Inflammatory macrophage treated with lipopolysaccharide for 4 hours (primary cell): ENCODE measurements at places on chromosomes 1 and 21.

DNA sequence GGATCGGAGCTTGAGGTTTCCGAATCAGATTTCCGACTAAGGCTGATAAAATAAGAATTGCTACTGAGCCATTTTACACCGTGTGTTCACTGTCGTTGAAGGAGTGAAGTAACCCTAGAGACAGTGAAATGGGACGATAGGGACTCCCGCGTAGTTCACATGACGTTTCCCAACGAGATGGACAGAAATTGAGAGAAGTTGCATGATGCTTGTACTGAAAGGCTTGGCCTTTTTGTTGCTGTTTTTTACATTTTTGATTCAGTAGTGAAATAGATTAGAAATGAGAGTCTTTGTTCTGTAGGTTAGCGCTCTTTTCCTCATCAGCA lies 1.2 kb downstream of the KHDRBS1 start:
- DNase-seq: no peak

- no peak for DNase-seq
Measured at GRCh38 chr21:46094401-46095082, 3.4 kb upstream of the COL6A2 start.

GRCh38 chr1:80385650-80386049 lies 1379.1 kb upstream of the ADGRL4 start:
- no peak for DNase-seq

DNA sequence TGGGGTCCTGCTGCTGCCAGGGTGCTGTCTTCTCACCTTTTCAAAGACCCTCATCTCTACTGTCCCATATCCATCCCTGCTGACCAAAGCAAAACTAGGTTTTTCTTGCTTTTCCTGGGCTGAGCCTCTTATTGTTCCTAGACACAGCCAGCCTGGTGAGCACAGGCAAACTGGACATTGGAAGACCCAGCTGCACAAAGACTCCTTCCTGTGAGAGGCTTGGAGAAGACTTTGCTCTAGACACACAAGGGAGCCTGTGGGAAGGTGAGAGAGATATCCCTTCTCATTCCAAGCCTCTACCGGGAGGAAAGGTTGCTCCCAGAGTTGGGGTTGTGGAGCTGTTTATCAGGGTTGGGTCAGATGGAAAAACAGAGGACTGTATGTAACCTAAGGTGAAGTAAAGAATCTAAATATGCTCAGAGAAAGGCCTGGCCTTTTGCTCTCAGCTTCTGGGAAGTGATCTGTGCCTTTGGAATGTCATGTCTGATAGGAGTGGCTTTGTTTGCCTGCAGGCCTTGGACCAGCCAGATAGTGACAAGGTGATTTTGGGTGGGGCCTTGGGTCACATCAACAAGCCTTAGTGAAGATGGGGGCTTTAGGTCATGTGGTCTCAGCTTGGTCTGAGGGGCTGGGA lies 87.6 kb upstream of the RUNX1 start:
- no peak for DNase-seq

DNA sequence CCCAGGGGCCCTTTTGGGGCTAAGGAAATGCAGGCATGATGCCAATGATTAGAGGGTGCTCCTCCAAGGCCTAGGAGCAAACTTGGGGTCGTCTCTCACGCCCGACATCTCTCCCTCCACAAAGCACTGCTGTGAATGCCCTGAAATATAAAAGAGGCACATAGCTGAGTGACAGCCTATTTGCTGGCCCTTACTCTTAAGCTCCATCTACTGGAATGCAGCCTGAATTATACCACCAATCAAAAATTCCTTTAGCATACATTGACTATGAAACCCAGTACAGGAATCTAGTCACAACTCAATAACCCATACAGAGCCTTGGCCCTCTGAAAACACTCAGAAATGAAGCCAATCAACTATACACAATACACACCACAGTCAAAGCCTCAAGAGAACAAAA lies 105.5 kb downstream of the LRIG2 start:
- DNase-seq: no peak

DNA sequence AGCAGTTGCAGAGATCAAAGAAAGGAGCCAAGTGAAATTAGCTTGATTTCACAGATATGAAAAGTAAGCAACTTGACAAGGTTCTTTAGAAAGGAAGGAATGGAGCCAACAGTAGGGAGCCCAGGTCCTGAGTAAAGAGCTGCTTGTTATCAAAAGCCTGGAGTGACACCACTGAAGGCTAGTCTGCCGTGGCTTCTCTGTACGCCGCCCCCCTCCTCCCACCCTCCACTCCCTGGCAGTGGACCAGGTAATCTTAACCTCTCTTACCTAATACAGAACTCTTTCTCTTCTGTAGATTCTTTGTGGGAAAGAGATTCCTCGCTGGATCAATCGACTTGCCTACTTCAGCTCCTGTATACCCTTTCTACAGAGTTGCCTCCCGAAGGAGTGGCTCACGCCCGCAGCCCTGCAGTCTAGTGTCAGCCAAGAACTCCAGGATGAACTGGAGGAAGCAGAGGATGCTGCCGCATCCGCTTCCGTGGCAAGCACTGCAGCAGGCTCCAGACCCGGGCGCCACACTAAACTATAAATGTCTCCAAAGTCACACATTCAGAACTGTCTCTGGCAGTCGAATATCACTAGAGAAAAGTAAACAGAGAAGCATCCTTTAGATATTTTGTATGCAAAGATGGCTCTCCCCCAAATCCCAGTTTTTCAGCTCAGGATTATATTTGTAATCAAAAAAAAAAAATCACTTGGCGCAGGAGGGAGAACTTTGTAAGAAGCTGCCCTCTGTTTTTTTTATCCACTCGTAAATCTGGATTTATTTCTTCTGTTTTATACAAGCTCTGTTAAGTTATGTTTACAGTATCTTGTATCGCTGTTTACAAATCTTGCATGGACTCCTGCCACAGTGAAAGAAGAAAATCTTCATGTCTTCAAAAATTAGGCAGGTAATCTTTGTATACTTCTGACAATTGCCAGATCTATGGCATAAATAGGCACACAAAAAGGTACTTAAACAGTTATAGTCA lies 52.6 kb downstream of the DESI2 start:
- no peak for DNase-seq

DNA sequence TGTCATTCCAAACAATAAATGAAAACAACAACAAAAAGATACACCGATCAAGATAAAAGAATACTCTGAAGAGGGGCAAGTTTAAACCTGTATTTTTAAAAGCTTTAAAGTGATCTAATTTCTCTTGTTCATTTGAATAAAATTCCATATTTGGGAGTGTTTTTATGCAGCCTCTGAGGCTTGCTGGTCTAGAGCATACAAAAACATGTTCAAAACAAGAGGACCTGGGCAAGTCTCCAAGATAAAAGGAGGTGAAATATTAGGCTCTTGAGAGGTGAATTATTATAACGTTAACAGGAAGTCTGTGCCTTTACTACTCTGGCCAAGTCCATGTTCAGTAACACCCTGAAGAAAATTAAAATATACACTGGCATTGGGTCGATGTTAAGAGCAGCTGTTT lies 20.1 kb downstream of the URB1 start:
- DNase-seq: no peak

GRCh38 chr1:111205714-111206050 lies 5.2 kb upstream of the DENND2D start:
- DNase-seq: peak; percentile 81

- no peak for DNase-seq
Measured at GRCh38 chr1:218421531-218421930, 76.4 kb downstream of the TGFB2 start.

DNA sequence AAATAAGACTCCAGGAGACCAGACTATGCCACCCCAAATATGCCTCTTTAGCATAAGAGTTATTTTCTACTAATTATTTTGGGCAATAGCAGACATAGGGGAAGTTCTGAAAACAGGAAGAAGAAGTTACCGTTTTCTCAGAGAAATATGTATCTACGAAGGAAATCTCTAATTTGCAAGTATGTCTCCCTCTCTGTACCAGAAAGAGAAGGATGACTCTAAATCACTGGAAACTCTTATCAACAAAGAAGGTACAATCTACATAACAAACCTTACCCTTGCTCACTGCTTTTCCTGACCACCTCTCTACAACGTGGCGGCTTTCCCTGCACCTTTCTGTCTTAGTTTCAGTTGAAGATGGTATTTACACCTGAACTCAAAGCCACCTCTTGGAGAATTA lies 49.0 kb downstream of the OMA1 start:
- DNase-seq: peak; percentile 25

DNA sequence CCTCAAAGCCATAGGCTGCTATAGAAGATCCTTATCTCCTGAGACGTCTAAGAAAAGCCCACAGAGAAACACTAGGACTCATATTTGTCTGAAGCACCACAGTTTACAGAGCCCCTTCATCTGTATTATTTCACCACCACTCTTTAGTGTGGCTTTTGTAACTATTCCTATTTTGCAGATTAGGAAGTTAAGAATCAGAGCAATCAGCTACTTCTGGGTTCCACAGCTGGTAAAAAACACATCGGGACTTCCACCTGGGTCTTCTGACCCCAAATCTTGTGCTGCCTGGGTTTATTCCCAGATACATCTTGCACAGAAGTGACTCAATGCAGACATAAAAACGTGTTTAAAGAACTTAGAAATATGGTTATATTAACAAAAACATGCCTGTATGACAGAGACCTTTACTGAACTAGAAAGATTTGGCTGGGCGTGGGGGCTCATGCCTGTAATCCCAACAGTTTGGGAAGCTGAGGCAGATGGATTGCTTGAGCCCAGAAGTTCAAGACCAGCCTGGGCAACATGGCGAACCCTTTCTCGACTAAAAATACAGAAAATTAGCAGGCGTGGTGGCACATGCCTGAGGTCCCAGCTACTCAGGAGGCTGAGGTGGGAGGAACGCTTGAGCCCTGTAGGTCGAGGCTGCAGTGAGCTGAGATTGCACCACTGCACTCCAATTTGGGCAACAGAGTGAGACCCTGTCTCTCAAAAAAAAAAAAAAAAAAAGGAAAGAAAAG lies 40.9 kb downstream of the ELK4 start:
- DNase-seq: peak; percentile 19

- no peak for DNase-seq
Measured at GRCh38 chr1:156112276-156113137, 2.0 kb upstream of the LMNA start.

- DNase-seq: no peak
Measured at GRCh38 chr1:93605026-93605568, 76.5 kb downstream of the BCAR3 start.

- no peak for DNase-seq
Measured at GRCh38 chr1:1451696-1452364, 2.3 kb downstream of the ATAD3C start.

GRCh38 chr1:43269627-43270375 lies at the start of gene TMEM125:
TMEM125 (plus strand) TSS chr1:43269983; CDS start chr1:43272723, 2,740 bp downstream.
- DNase-seq: no peak

GRCh38 chr1:79322511-79323027 lies 316.0 kb upstream of the ADGRL4 start:
- DNase-seq: no peak

GRCh38 chr1:53338423-53338822 lies 10.6 kb upstream of the LRP8 start:
- DNase-seq: no peak

DNA sequence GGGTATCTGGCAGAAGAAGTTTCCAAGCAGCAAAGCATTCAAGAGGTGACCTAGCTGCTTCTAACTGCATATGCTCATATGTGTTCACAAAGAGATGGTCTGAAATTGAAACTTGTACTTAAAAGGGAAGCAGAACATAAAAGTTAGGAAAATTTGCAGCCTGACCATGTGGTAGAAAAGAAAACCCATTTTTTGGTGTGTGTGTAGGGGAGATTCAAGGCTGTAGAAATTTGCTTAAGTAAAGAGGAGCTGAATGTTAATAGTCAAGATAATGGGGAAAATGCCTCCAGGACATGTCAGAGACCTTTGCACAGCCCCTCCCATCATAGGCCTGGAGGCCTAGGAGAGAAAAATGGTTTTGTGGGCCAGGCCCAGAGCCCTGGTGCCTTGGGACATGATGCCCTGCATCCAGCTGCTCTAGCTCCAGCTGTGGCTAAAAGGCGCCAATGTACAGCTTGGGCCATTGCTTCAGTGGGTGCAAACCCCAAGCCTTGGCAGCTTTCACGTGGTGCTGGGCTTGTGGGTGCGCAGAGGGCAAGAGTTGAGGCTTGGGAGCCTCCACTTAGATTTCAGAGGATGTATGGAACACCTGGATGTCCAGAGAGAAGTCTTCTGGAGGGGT lies 54.9 kb downstream of the DHRS3 start:
- no peak for DNase-seq

- DNase-seq: peak; percentile 8
Measured at GRCh38 chr1:158933621-158934020, 2.3 kb downstream of the PYHIN1 start.

GRCh38 chr1:162498496-162498810 lies 835 bp downstream of the UHMK1 start:
- peak; percentile 62 for DNase-seq

GRCh38 chr1:165880993-165881392 lies 53.6 kb downstream of the UCK2 start:
- no peak for DNase-seq

DNA sequence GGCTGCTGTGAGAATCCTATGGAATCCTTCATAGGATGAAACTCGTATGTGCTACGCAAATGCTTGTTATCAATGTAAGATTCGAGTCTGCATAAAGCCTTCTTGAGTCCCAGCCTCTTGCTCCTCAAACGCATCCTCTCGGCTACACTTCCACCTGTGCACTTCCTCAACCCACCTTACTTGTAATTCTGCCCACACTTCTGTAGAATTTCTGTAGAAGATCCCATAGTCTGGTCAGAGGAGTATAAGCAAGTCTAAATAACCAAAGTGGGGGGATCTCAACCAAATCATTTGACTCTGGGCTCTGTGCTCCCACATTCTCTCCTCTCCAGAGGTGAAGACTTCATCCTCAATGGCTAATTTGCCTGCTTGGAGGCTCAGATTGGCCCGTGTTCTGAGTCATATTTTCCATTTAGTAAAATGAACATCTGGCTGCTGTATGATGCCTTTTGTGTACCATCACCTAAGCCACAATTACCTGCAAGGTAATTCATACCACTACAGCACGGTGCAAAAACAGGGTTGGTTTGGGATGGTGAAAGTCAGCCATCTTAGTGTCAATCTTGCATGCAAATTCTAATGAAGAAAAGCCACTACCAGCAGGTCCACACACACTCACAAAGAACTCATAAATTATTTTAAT lies 63.2 kb downstream of the ITPKB start:
- no peak for DNase-seq

- DNase-seq: no peak
Measured at GRCh38 chr1:230000493-230001184, 66.4 kb upstream of the GALNT2 start.

DNA sequence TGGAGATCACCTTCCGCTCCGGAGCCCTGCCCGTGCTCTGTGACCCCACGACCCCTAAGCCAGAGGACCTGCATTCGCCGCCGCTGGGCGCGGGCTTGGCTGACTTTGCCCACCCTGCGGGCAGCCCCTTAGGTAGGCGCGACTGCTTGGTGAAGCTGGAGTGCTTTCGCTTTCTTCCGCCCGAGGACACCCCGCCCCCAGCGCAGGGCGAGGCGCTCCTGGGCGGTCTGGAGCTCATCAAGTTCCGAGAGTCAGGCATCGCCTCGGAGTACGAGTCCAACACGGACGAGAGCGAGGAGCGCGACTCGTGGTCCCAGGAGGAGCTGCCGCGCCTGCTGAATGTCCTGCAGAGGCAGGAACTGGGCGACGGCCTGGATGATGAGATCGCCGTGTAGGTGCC lies 9.6 kb downstream of the SPATA46 start:
- no peak for DNase-seq
